ENCODE measurements at places on chromosomes 3 and 15. TPM values are rescaled to one million over a fixed set of nuclear protein-coding genes. Genes with fewer than 3 reads are reported as not detected.

GOLGA8R gene
- total RNA-seq, result 4.8 TPM

GRCh38 chr3:28844298-28845005 is 436.4 kb upstream of the RBMS3 start:
- no peak for DNase-seq

GRCh38 chr15:63288778-63289378 is 11.5 kb downstream of the APH1B start:
- no peak for DNase-seq

GRCh38 chr15:100457201-100457600 is 71.5 kb downstream of the CERS3 start:
- DNase-seq, result no peak

DNA sequence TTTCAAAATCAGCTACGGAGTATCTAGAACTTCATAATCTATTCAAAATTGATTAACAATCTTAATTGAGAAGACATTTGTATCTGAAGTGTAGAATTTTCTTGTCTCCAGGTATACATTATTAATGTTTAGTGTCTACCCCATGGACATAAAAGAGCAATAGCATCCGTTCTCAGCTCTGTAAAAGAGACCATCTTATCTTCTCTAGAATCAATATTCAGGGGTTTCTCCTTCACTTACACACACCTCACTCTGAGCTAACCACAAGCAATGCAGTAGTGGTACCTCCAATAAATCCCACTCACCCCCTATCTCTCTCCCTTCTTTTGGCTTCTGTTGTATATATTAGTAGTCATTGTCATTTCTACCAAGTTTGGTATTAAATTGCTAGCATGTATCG is 16.2 kb downstream of the MBNL1 start:
- DNase-seq, result no peak

DNA sequence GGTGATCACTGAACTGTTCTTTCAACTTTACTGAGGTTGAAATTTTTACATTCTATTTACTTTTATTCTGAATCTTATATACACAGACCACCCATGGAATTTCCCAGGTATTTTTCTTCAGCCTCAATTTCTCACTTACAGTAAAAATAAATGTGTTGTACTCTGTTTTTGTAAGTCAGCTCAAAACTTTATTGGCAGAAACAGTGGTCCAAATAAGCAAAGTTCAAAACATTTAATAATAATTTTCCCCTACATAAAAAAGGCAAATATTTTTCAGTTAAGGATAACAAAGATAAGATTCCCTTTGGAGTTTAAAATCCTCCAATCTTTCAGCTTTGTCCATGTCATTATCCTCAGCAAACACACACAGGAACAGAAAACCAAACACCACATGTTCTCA is 738.0 kb downstream of the FHIT start:
- no peak for DNase-seq

- no peak for DNase-seq
These were observed 112.5 kb downstream of the MYO9A start for GRCh38 chr15:72005483-72005882.

Measured in sigmoid colon (tissue), 7 donors.